Spinal cord (tissue), 10 donors: ENCODE measurements at places on chromosomes 6 and 20.
A peak's percentile ranks its signal among the peaks of the same experiment; 100 is the strongest.

- DNase-seq, result no peak
These were observed 27.4 kb downstream of the UBE3D start for GRCh38 chr6:83038246-83038645.

DNA sequence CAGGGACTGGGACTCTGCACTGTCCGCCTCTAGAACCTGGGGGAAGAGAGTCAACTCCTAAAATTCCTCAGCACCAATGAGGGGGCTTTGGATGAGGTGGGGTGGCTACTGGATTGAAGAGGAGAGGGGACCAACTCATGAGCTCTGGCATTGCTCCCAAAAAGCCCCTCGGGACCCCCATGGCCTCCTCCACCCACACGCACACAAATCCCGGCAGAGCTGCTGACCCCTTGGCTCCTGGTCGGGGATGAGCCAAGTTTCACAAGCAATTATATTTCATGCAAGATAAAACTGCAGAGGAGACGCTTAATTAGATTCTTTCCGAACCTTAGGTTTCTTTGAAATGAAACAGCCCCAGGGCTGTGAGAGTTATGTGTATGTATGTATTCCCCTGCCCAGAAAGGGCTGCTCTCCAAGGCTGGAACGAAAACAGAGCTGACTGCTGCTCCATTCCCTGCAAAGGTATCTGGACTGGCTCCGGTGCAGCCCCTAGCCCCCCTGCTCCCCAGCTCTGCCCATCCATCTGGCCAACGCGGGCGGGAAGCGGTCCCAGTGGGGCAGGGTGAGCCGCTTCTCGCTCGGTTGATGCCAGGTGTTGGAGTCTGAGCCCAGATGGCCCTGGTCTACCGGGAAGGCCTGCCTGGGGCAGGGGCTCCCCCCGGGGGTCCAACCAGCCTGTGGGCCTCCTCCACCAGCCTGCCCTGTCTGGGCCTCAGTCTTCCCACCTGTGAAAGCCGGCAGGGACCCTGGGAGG, 46.8 kb upstream of the STX16 start:
- DNase-seq, result no peak

- peak; percentile 88 for DNase-seq
These were observed 158.1 kb upstream of the ZNF184 start for GRCh38 chr6:27630727-27631608.

- no peak for DNase-seq
These were observed 117.3 kb downstream of the OPRM1 start for GRCh38 chr6:154156135-154156896.

- DNase-seq, result no peak
These were observed 49.1 kb downstream of the ZHX3 start for GRCh38 chr20:41268402-41268801.

DNA sequence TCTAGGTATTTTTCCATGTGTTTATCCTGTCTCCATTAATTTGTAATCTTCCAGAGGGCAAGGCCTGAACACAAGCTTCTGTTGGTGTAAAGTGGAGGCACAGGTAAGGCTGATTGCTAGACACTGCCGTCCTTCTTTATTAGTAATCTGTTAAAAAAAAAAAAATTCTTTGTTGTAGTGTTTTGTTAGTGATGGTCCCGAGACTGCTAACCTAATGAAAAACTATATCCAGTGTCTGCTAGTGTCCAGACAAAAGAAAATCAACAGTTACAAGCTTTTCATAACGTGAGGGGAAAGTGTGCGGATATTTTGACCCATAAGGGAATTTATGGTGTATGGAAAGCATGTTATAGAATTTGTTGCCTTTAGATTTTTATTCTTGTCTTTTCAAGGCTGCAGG, 4.2 kb upstream of the HIVEP1 start:
- DNase-seq, result no peak

DNA sequence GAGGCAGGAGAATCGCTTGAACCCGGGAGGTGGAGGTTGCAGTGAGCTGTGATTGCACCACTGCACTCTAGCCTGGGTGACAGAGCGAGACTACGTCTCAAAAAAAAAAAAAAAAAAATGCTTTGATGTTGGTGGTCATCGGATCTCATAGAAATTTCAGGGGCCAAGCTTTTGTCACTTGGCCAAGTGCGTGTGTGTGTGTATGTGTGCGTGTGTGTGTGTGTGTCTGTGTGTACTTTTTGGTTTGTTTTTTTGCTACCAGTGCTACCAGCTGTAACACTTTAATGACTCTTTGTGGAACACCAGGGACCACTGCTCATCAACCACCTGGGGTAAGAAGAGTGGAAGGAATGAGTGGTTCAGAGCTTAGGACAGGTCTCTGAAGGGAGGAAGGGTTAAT, 49.7 kb downstream of the TRAF3IP2 start:
- DNase-seq, result no peak

GRCh38 chr6:71351190-71351589, 62.6 kb downstream of the OGFRL1 start:
- no peak for DNase-seq

- no peak for DNase-seq
These were observed 53.1 kb downstream of the PSMG4 start for GRCh38 chr6:3311826-3312225.

GRCh38 chr20:62021793-62022385, 43.8 kb downstream of the TAF4 start:
- DNase-seq, result no peak

GRCh38 chr20:18794428-18794787, 19.2 kb upstream of the SCP2D1 start:
- DNase-seq, result no peak

DNA sequence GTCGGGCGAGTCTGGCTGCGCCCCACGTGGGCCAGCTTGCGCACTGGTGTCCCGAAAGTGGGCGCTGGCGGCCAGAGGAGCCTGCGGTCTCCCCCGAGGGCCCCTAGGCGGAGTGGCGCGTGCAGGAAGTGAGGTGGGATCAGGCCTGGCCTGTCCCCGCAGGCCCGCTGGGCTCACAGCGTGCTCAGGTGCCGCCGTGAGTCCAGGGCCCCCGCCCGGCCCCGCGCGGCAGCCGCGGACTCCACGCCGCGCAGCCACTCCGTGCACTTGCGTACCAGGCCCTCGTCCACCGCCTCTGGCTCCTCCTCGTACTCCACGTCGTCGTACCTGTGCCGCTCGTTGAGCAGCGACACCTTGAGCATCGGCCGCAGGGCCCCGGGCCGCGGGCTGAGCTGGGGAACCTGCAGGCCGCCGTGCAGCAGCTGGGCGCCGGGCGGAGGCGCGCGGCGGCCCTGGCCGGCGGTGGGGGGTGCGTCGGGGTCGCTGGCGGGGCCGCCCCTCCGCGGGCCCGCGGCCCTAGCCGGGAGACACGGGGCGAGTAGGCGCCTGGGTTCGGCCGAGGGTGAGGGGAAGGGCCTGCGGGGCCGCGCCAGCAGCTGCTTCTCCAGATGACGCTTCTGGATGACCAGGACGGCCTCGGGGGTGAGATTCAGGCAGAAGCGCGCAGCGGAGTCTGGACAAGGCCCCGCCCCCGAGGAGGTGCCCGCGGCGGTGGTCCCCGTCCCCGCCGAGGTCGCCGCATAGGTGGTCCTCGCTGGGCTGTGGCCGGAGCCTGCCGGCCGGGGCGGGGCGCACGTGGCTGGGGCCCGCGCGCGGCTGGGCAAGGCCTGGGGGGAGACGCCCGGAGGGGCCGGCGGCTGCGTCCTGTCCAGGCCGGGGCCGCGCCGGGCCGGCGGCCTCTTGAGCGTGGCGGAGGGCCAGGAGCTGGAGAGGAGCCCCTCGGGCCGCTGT, 835 bp downstream of the PRR18 start:
- no peak for DNase-seq

GRCh38 chr6:149940672-149940982, 1.2 kb upstream of the ULBP2 start:
- no peak for DNase-seq

GRCh38 chr20:63856098-63856511, 5.2 kb upstream of the ABHD16B start:
- no peak for DNase-seq

GRCh38 chr6:149830731-149831307, 33.3 kb downstream of the LRP11 start:
- no peak for DNase-seq

- DNase-seq, result no peak
These were observed 32.1 kb downstream of the BFSP1 start for GRCh38 chr20:17499041-17499440.

GRCh38 chr20:60986506-60987156, 265.4 kb upstream of the CDH4 start:
- DNase-seq, result no peak

DNA sequence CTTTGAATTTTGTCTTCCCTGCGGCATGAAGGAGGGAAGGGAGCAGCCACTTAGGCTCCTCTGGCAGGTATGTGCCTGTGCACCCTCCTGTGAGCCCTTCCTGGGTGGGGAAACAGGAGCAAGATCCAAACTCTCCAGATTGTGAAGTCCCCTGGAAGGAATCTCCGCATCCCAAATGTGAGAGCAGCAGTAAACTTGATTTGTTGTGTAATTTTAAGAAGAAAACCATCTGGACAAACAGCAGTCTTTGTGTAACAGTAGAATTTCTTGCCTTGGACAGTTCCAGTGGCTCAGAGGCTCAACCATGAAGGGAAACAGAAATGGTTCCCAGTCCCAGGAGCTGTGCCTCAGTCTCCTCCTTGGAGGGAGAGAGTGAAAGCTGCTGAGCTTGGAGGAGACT, 39.7 kb downstream of the CDH26 start:
- no peak for DNase-seq

DNA sequence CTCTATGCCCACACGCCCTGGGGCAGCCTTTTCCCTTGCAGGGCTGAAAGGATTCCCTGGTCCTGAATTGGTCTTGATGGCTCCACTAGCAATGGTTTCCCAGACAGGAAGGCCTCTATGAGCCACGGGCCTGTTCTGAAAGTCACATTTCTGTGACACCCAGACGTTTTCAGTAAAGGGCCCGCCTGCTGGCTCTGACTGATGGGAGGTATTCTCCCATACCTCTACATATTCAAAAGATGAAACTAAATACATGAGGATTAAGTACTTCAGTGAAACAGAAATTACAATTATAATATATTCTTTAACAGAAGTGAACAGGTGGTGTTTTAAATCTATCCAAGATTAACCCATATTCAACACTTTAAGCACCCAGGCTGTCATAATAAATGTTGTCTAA, 629.8 kb downstream of the CDH26 start:
- no peak for DNase-seq

GRCh38 chr6:129096651-129097290, 213.8 kb downstream of the LAMA2 start:
- DNase-seq, result no peak

GRCh38 chr6:29974901-29975560, 32.7 kb downstream of the HLA-A start:
- DNase-seq, result no peak

- DNase-seq, result no peak
These were observed 28.5 kb upstream of the TMEM244 start for GRCh38 chr6:129889580-129889979.

DNA sequence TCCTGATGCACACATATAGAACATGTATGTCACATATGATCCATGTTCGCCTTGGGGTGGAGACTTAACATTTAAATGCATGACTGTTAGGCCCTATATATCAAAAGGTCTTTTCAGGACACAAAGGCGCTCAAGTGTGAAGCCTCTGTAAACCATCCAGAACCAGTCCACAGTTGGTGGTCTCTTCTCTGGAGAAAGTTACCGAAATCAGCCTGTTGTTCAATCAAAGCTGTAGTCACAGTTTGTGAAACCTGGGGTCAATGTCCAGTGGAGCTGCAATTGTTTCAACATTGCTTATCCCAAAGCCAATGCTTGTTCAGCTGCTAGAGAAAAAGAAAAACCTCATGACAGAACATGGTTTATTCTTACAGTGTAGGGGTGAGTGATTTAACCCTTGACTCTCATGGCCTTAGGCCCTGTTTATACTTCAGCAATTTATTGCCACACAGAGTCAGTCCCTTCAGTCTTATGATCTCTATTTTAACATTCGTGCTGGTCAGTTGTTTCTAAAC, 193.6 kb upstream of the CST7 start:
- DNase-seq, result no peak
